ENCODE measurements at places on chromosomes 12 and 14. TPM values are rescaled to one million over a fixed set of nuclear protein-coding genes. Genes with fewer than 3 reads are reported as not detected.
A peak's percentile ranks its signal among the peaks of the same experiment; 100 is the strongest.

EIF2B1 gene
- 77.3 TPM for total RNA-seq

MUCL1 gene
- not detected for total RNA-seq

DNA sequence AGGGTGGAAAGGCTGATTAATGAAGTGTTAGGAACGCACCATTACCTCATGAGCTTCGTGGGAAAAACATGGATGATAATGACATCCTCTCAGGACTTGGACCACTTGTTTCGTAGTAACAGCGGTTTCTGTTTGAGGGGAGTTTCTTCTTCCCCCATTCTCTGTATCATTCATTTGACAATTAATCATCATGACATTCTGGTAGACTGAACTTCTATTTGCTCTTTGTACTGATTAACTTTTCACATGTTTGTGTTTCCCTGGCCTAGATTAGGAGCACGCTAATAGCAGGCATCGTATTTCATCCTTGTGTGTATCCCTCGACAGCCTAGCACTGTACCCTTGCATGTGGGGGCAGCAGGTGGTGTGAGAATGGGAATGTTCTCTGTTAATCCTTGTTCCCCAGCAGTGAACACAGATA is 8.0 kb downstream of the LRRC74A start:
- DNase-seq: no peak

DNA sequence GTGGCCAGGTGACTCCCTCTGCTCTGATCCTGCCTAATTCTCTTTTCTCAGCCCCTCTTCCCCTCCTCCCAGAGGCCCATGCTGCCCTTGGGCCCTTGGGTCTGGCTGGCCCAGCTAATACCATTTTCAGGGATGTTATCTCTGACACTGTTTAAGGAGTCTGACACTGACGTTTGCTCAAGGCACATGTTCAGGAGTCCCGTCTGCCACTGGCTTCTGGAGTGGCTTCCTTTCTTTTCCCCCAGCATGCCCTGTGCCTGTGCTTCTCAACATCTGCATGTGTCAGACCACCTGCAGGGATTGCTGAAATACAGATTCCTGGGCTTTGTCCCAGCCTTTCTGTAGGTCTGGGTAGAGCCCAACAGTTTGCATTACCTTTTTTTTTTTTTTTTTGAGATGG is 128.9 kb downstream of the BCL11B start:
- no peak for DNase-seq

GRCh38 chr14:85423889-85424288 is 106.1 kb upstream of the FLRT2 start:
- no peak for DNase-seq

GRCh38 chr14:50360851-50361250 is 35.8 kb downstream of the CDKL1 start:
- no peak for DNase-seq

- peak; percentile 50 for DNase-seq
These were observed 3.3 kb downstream of the LRIG3 start for GRCh38 chr12:58916921-58917511.

GRCh38 chr14:68011406-68012028 is 191.9 kb downstream of the RAD51B start:
- peak; percentile 60 for DNase-seq

Data from dermis blood vessel endothelial cell (primary cell).